ENCODE measurements at places on chromosomes 4 and X.

GRCh38 chrX:40108162-40108958 lies 10.6 kb upstream of the BCOR start:
- H3K27me3 ChIP-seq = no peaks in the 10 kb centered on the region
- H3K4me3 ChIP-seq = peak overlapping the region; percentile 76
- no peak for DNase-seq

DNA sequence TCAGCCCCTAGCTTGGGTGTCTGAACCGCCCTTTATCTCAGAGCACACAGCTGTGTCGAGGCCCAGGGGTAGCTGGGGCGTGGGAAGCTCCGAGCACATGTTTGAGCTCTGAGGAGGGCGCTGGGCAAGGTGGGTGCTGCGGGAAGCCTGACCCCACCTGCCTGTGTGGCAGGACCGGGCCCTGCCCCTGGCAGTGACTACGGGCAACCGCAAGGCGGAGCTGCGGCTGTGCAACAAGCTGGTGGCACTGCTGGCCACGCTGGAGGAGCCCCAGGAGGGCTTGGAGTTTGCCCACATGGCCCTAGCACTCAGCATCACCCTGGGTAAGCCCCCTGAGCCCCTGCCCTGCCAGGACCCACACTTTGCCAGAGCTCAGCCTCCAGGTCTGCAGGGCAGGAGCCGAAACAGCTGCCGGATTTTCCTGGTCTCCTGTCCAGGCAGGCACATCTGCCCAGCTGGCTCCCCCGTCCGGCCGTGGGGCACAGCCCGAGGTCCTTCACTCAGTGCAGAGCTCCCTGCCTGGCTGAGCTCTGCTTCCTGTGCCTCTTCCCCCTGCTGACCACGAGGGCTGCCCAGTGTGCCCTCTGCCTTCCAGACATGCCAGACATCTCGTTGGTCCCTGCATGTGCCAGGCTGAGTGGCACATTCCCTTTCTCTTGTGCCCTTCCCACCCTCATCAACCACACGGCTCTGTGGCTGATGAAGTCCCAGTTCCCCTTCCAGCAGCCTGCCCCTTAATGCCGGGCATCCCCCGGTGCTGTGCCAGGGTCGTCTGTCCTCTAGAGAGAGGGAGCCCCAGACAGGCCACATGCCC lies 33.2 kb upstream of the HTRA3 start:
- H3K27me3 ChIP-seq = no peaks in the 10 kb centered on the region
- H3K4me3 ChIP-seq = no peak overlapping the region
- H3K4me1 ChIP-seq = peaks cover 15% of the 10 kb centered on the region

GRCh38 chr4:86994686-86995085 lies 59.9 kb downstream of the AFF1 start:
- no peak for DNase-seq
- peaks cover 25% of the 10 kb centered on the region for H3K4me1 ChIP-seq
- no peaks in the 10 kb centered on the region for H3K27me3 ChIP-seq
- no peak overlapping the region for H3K27ac ChIP-seq
- no peak overlapping the region for H3K4me3 ChIP-seq

GRCh38 chrX:15465896-15466651 lies 27.1 kb downstream of the PIR start:
- peak overlapping the region; percentile 56 for H3K27ac ChIP-seq
- H3K27me3 ChIP-seq = no peaks in the 10 kb centered on the region
- no peaks in the 10 kb centered on the region for H3K36me3 ChIP-seq
- DNase-seq = no peak
- H3K4me1 ChIP-seq = peaks cover 5% of the 10 kb centered on the region

DNA sequence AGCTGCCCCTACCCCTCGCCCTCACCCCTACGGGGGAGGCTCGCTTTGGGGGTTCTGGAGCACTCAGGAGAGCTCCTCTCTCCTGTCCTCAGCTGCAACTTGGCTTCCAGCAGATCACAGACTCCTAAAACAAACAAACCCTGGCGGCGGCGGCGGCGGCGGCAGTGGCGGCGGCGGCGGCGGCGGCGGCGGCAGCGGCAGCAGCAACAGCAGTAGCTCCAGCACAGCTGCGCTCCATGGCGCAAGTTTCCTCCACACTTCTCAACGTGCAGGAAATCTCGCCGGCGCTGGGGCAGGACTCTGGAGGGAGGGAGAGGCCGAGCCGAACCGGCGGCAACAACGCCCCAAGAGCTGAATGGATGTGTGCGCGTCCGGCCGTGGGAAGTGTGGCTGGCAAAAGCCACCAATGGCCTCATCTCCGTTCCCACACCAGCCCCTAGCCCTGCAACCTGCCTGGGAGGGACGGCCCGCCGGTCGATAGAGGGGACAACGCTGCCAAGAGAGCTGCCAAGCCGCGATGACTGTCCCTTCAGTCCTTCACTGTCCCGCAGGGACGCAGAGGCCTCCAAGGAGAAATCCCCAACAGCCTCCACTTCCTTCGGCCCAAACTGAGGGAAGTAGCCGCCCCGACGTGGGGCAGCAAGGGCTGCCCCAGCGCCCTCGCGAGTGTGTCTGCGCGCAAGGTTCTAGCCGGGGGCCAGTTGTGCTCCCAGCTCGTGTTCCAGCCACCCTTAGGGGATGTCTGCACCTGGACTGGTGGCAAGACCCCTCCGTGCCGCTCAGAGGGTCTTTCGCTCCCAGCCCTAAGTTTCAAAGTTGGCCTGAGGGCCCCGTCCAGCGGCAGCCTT lies 775 bp downstream of the SHROOM4 start:
- no peak overlapping the region for H3K27ac ChIP-seq
- H3K4me1 ChIP-seq = peaks cover 2% of the 10 kb centered on the region
- no peaks in the 10 kb centered on the region for H3K36me3 ChIP-seq
- H3K27me3 ChIP-seq = peaks cover 12% of the 10 kb centered on the region
- DNase-seq = no peak

DNA sequence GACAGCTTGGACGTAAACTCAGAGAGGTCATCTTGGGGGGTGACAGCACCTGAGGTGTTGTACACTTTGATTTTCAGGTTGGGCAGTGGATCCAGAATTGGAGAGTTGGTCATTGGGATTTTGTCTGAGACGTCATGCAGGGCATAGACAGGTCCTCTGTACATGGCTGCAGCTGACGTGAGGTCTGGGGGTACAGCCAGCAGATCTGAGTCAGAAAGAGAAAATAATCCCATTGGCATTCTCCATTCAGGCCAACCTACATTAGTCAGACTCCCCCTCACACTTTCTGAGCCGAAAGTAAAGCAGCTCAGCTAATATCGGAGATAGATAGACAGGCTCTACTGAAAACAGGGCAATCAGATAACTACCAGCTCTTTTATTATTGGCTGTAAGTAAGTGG lies 329.7 kb downstream of the UNC5C start:
- no peak overlapping the region for H3K4me3 ChIP-seq
- H3K4me1 ChIP-seq = no peaks in the 10 kb centered on the region
- no peak for DNase-seq
- no peak overlapping the region for H3K27ac ChIP-seq
- peaks cover 2% of the 10 kb centered on the region for H3K27me3 ChIP-seq

GRCh38 chr4:40227284-40227683 lies 30.5 kb downstream of the RHOH start:
- DNase-seq = no peak
- H3K4me3 ChIP-seq = peak overlapping the region; percentile 46
- no peaks in the 10 kb centered on the region for H3K27me3 ChIP-seq

- peak overlapping the region; percentile 15 for H3K27ac ChIP-seq
- peaks cover 30% of the 10 kb centered on the region for H3K36me3 ChIP-seq
- H3K4me3 ChIP-seq = no peak overlapping the region
- DNase-seq = no peak
- H3K4me1 ChIP-seq = peaks cover 25% of the 10 kb centered on the region
- no peaks in the 10 kb centered on the region for H3K27me3 ChIP-seq
Observed at GRCh38 chr4:105170711-105171110, 24.0 kb downstream of the TET2 start.

DNA sequence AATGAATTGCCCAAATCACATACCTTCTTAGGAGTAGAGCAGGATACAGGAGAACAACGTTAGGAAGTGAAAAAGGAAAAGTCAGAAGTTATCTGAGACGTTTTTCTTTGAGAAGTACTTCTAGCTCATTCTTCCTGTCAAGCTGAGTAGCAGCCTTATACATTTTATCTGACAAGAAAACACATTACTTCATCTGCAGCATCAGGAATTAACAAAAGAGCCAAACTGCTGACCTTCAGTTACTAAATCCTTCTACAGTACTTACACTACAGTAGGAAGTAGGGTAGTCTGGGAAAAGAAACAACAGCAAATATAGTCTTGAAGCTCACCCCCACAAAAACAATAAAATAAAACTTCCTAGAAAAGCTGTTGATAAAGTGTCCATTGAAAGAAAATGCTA lies 57.0 kb downstream of the ATP11C start:
- DNase-seq = no peak
- no peaks in the 10 kb centered on the region for H3K27me3 ChIP-seq
- H3K4me1 ChIP-seq = peaks cover 12% of the 10 kb centered on the region
- H3K36me3 ChIP-seq = peaks cover 12% of the 10 kb centered on the region

DNA sequence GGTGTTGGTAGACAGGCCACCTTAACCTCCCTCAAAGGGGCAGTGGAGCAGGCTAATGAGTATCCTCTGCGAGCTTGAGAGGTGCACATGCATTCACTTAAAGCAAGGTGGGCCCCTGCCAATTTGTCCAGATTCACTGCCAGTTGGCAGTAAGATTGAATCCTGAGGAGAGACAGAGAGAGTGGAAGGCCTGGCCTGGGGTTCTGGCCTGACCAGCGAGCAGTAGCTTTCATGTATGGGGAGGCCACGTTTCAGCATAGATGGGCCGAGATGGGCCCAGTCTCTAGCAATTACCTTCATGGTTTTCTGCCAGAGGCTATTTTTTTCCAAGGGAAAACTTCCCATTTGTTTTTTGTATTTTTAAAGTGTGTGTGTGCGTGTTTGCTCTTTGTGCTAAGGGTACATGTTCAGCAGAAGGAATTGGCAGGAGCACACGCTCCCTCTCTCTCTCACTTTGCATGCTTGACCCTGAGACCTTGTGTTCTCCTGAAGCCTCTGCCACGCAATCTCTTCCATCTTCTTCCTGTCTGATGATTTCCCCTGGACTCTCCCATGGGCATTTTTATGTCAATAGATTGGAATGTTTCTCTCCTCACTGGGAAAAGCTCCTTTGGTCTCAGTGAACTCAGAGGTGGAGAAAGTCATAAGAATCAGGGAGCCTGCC lies 215.8 kb upstream of the SFRP2 start:
- no peaks in the 10 kb centered on the region for H3K4me1 ChIP-seq
- peaks cover 3% of the 10 kb centered on the region for H3K27me3 ChIP-seq
- no peaks in the 10 kb centered on the region for H3K36me3 ChIP-seq
- no peak overlapping the region for H3K4me3 ChIP-seq

GRCh38 chr4:83646538-83647239 lies 110.8 kb downstream of the GPAT3 start:
- no peak overlapping the region for H3K27ac ChIP-seq
- H3K4me1 ChIP-seq = peaks cover 2% of the 10 kb centered on the region

- no peaks in the 10 kb centered on the region for H3K4me1 ChIP-seq
- H3K36me3 ChIP-seq = no peaks in the 10 kb centered on the region
- H3K27me3 ChIP-seq = no peaks in the 10 kb centered on the region
Observed at GRCh38 chr4:59583845-59584568, 1616.1 kb upstream of the ADGRL3 start.

DNA sequence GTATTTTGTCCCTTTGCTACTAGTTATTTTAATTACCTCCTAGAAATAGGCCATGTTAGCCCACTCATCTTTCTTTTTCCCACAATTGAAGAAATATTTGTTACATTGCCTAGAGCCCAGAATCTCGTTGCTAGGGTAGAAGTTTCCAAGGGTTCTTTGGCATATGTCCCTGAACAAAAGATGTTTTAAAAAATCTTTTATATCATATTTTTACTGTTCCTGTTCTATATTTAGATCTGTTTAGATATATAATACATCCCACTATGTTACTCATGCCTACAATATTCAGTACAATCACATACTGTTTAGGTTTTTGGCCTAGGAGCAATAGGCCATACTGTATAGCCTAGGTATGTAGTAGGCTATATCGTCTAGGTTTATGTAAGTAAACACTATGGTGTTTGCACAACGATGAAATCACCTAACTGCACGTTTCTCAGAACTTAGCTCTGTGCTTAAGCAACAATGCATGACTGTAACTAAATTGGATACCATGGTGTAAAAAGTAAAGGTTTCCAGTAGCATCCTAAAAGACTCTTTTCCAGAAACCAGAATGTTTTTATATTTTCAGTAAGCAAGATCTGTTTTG lies 236.0 kb upstream of the SLIT2 start:
- no peaks in the 10 kb centered on the region for H3K27me3 ChIP-seq
- H3K4me3 ChIP-seq = no peak overlapping the region
- H3K36me3 ChIP-seq = no peaks in the 10 kb centered on the region
- DNase-seq = no peak
- no peaks in the 10 kb centered on the region for H3K4me1 ChIP-seq

GRCh38 chrX:115896362-115896761 lies 274.2 kb upstream of the AGTR2 start:
- H3K4me1 ChIP-seq = peaks cover 4% of the 10 kb centered on the region
- DNase-seq = no peak
- H3K27me3 ChIP-seq = no peaks in the 10 kb centered on the region
- H3K27ac ChIP-seq = no peak overlapping the region

DNA sequence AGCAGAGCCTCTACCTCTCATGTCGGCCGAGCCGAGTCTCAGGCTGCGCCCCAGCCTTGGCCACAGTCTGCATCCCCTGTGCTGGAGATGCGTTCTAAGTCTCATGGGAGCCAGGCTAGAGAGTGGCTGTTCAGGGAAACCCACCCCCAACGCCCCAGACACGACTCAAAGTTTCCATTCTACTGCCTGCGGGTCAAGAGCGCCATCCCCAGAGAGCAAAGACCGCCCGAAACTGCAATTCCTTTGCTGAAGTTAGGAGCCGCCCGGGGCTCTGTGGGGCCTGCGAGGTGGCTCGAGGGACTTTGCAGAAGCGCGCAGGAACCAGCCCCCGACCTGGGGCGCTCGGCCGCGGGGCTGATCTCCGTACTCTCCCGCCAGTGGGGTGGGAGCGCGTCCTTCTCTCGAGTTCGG lies 10.0 kb upstream of the ELF4 start:
- H3K4me3 ChIP-seq = peak overlapping the region; percentile 75
- H3K27me3 ChIP-seq = no peaks in the 10 kb centered on the region
- no peak overlapping the region for H3K27ac ChIP-seq
- peaks cover 14% of the 10 kb centered on the region for H3K4me1 ChIP-seq
- peaks cover 3% of the 10 kb centered on the region for H3K36me3 ChIP-seq
- no peak for DNase-seq

- H3K4me3 ChIP-seq = no peak overlapping the region
- H3K27ac ChIP-seq = no peak overlapping the region
Observed at GRCh38 chr4:95232358-95233156, 316.2 kb downstream of the UNC5C start.

DNA sequence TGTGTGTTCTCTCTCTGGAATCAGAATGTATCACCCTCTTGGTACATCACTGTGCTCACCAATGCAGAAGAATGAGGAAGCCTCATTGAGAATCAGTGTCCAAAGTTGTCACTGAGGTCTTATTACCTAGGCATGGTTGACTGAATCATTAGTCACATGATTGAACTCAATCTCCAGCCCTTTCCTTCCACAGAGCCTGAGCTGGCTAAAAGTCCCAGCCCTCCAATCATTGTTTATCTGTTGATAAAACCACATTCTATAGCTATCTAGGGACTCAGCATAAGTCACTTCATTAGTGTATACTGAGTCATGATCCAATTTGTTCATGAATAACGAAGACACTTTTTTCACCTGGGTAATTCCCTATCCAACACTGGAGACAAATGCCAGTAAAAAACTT lies 396.8 kb downstream of the TRAM1L1 start:
- no peak overlapping the region for H3K4me3 ChIP-seq
- H3K36me3 ChIP-seq = no peaks in the 10 kb centered on the region
- no peaks in the 10 kb centered on the region for H3K27me3 ChIP-seq
- no peaks in the 10 kb centered on the region for H3K4me1 ChIP-seq

All from memory B cell (primary cell).